ENCODE measurements at places on chromosomes 4 and X.

GRCh38 chr4:139736274-139736660 is 70.6 kb downstream of the MGST2 start:
- DNase-seq, result no peak

DNA sequence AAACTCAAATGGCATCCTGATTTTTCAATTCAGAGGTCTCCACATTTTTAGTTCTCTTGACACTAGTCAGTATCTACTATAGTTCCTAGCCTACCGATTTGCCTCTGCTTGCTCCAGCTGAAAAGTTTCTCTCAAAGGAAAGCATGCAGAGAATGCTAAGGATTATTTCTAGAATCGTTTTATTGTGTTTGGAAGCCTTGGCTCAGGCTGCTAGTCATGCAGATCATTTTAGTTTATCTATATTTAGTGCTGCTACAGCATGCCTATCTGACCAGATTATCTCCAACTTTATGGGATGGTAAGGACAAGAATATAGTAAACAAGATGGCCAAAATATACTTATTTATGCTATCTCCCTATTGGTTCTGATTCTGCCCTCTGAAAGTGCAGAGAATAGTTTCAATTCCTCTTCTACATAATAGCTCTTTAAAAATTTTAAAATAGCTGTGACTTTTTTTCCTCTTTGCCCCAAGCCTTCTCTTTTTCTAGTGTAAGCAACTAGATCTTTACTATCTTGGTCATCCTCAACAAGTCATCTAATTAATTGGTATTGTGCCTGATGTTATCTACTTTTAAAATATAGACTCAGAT is 15.7 kb upstream of the DRP2 start:
- DNase-seq, result no peak

DNA sequence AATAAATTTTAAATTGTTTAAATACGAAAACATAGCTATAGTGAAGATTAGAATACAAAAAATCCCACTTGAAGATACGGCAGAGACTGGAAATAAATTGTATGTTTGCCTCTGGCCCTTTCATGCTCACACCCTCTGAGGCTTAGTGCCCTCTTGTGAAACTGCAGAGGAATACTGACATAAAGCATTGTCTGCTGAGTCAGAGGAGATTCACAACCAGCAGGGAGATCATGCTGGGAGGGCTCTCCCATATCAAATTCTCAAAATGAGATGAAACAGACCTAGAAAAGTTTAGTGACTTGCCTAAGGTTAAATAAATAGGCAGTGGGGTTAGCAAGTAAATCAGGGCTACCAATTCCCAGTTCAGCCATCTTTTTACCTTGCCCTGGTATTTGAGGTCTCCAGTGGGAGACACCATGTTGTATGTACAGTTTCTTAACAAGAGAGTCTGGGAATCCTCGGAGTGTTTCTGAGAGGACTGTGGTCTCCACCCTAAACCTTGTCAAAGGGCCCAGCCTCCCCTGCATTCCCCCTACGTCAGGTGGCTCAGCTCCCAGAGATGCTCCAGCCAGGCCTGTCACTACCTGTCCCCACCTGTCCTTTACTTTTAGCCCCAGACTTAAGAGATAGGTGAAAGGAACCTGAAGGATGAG is 581.4 kb upstream of the DIPK2B start:
- DNase-seq, result no peak

- DNase-seq, result no peak
These were observed 17.7 kb downstream of the PPP2R3B start for GRCh38 chrX:368811-369562.

- DNase-seq, result no peak
These were observed 607.0 kb downstream of the TRAM1L1 start for GRCh38 chr4:116478343-116478742.

- DNase-seq, result no peak
These were observed 315.7 kb downstream of the HNRNPD start for GRCh38 chr4:82057990-82058544.

DNA sequence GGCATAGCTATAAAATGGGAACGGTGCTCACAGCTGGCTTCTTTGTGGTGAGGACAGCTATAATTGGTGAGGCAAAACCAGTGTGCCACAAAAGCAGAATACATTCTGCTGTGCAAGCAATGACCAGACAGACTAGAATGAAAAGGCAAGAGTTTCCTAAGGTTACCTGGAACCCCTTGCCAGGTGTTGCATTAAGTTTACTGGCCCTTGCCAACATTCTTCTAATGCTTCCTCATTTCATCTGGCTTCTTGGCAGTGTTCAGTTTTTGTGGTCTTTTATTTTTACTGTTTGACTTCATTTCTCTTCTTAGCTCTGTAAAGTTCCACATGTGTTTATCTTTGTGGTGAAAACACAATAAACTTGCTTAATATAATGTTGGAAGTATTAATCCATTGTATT is 131.4 kb downstream of the PTTG2 start:
- DNase-seq, result no peak

DNA sequence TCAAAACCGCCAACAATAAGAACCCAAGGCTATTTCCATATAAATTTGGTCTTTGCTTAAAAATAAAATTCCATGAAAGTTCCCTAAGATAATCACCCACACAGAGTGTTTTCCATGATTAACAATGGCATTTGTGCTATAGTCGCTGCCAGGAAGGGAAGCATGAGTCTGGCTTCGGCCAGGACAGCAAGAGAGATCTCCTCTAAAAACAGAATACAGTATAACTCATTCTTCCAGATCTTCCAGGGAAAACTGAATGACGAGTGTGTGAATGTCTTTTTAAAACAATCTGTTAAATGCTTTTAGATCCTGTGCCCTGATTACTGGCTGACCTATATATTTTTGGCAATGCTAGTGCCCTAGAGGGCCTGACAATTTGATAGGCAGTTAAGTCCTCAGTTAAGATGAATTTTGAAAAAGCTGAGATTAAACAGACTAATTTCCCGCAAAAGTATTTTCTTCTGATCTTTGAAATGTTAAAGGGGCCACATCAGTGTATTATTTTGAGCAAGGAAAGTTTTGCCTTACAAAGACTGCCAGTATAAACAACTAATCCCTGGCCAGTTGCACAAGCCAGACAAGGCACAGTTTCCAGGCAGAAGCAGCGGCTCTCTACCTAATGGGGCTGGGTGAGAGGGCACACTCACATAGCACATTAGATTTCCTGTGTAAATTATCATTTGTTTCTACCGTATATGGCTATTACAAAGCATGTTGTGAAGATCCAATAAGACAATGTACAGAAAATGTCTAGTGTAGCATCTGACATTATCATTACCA is 127.3 kb downstream of the DCHS2 start:
- no peak for DNase-seq

DNA sequence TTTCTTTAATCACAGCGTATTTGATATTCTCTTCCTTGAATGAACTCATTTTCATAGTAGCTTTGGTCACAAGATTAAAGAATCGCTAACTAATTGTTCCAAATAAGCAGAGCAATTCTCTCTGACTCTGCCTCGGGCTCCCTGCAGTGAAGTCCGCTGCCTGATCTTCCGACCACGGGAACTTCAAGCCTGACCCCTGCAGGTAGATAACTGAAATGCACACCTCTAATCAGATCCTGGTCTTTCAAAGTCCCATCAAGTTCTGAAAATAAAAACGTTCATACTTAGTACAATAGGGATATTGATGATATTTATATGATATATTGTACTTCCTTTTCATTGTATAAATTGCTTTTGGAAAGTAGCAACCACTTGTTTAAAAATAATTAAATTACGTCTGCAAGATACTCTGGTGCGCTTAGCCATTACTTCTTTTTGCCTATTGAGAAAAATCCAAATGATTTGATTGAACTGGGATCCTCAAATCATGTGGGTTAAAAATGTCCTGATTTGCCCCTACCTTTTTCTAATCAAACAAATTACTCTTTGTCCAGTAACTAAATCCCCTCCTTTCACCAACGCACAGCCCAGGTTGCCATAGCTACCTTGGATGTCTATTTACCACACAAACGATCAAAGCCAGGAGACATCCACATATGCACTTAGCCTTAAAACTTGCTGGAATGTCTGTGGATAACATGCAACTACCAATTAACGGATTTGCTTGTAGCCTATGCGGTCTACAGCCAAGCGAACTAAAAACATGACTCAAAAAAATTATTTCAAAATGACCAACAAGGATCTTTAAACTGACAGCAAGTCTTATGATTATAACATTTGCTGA is 4.2 kb downstream of the MID1 start:
- DNase-seq, result no peak

DNA sequence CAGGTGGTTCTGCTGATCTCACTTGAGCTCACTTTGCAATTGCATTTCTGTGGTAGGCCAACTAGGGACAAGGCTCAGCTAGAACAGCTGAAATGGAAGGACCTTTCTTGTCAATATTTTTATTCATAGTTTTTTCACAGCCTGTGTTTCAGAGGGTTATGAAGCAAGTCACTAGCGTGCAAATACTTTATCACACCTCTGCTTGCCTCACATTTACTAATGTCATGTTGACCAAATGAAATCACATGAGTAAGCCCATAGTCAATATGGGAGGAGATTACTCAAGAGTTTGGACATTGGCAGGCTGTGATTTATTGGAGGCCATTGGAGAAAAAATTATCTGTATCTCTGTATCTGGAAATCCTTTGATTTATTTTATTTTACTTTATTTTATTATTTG is 628.3 kb upstream of the EPHA5 start:
- no peak for DNase-seq

DNA sequence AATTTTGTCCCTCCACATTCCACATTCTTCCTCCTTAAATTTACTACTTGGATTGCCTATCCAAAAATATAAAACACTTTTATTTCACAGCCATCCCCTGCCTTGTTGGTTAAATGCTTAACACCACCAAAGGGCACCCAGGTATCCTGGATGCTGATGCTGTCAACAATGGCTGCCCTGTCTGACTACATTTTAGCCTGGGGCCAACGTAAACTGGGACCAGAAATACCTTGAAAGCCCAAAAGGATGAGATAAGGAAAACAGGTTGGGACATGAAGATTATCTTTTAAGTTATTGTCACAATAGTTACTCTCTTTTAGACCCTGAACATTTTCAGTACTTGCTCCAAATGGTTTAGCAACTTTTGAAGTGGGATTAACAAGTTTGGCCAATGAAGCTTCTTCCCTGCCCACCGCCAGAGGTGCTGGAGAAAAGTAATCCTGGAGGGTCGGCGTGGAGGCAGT is 775 bp upstream of the YIPF6 start:
- DNase-seq, result no peak

DNA sequence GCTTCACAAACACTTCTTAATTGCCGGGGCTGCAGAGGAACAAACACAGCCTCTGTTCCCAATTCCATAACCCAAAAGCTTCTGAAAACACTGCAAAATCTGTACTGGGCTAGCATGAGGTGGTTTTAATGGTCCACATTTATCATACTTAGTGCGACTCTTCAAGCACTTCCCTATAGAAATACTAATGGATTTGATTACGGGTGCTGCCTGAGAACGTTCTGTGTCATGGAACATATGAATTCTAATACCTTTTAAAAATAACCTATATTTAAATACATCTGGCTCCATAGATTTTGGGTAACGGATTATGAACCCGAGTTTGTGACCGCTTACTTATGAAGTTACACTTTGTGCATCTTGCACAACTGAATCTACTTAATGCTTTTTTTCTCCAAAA is 35.4 kb upstream of the STS start:
- DNase-seq, result no peak

DNA sequence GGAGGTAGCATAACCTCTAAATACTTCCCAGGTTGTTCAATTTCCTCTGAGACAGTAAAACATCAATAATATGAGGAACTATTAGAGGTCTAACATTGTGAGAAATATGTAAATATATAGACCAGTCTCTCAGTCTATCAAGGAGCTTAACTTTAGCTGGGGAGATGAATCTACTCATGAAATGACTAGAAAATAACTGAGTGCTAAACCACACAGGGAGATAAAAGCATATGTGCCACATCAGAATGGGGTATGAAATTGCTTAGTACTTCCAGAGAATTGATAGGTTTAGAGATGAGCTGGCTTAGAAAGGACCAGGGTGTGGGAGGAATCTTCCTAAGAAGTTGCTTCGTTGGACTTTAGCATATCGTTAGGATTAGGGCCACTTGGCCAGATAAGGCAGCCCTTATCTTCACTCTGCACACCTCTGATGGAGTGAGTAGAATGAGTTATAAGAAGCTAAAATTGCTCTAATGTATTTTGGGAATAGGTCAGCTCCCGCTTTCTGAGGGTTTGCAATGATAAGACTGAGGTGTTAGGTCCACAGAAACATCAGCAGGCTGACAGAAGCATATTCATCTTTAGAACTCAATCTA is 299.2 kb downstream of the UNC5C start:
- no peak for DNase-seq

Measured in kidney epithelial cell (primary cell).